ENCODE measurements at places on chromosomes 16 and 17.

- DNase-seq: no peak
Observed at GRCh38 chr17:29603109-29603674, 10.3 kb downstream of the ANKRD13B start.

DNA sequence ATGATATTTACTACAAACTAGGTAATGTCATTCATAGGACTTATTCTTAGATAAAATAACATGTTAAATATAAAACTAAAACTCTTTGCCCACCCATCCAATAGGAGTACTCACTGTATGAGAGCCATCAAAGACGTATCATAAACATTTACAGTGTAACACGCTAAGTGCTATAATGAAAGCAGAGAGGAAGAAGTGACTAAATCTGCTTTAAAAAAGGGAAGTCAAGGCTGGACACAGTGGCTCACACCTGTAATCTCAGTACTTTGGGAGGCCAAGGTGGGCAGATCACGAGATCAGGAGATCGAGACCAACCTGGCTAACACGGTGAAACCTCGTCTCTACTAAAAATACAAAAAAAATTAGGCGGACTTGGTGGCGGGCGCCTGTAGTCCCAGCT, 32.4 kb downstream of the SPAG9 start:
- no peak for DNase-seq

DNA sequence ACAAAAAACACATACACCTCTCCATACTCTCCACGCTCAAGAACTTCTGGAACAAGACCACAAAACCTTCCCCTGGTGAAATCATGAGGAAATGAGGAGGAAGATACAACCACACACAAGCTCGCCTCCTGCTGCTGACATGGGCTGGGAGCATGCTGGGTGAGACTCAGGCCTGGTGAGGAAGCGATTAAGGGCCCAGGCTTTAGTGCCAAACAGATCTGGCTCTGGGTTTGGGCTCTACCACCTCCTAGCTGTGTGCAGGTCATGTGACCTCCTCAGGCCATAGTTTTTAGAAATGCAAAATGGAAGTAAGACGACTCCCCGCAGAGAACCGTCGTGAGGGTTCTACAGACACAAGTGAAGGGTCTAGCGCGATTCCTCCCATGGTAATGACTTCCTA, 41.3 kb downstream of the VAC14 start:
- DNase-seq: no peak

DNA sequence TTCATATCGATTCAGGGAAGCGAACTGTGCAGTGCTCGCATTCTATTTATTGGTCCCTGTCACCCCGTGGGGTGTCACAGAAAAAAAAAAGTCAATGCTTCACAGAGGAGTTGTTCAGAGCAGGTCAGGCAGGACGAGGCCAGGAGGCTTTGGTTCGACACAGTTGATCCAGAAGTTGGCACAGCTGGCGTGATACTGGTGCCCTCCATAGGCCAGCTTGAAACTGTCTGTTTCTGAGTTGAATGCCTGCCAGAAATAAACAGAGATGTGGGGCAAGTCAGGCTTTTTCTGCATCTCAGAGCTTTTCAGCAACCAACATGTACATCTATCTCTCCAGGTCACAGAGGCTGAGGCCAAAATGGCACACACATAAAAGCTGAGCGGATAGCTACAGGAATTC, 29.1 kb downstream of the DUSP14 start:
- no peak for DNase-seq

DNA sequence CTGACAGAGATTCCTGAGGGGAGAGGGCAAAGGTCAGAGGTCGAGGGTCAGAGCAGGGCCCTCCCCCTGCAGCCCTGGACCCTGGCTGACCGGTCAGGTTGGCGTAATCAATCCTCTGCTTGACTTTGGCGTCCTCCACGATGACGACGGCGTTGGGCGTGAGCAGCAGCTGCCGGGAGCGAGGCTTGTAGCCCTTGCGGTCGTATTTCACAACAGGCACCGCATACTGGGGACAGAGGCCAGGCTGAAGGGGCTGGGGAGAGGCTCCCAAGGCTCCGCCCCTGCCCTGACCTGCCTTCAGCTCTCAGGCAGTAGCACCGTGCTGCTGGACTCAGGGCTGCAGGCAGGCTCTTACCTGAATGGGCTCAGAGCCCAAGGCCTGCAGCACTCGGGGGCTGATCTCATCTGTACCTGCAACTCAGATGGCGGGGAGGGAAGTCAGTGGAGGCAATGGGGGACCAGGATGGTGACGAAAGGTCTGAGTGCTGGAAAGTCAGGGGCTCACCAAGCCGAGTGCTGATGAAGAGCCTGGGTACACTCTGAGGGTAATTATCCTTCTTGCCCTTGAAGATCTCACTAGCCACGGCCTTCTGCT, 12.0 kb upstream of the CRK start:
- DNase-seq: no peak

- DNase-seq: no peak
Observed at GRCh38 chr17:46883871-46884520, 32.6 kb downstream of the WNT9B start.

DNA sequence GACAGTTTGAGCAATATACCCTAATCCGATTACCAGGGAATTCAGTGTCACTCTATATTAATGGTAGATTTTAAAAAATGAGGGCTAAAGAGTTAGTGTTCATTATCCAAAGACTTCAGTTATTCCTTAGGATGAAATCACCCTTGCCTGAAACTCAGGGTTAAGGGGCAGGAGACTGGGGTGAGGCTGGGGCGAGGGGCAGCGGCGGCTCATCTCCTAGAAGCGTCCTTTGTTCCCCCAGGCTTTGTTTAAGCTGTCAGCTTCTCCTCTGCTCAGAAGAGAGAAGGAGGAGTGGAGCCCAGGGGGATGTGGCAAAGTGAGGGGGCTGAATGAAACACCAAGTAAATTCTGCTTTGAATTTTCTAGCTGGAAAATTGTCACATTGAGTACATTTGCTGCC, 117.7 kb upstream of the ELAC2 start:
- DNase-seq: no peak

DNA sequence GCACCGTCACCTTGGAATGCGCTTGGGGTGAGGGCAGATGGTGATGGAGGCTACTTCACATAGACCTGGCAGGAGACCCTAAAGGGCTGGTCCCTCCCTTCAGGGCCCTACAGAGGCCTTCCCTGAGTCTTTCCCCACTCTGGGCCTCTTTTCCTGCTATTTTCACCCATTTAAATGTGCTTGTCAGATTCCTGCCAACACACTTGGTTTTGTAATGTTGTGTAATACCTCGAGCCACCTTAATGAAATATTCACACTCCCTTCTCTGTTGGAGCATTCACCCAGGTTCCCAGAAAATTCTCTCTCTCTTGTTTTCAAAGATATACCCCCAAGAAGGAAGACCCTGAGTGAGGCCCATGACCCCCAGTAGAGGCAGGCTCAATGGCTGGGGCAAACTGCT, 456.6 kb upstream of the DYNLRB2 start:
- DNase-seq: no peak

- no peak for DNase-seq
Observed at GRCh38 chr16:2981177-2981898, 1.1 kb upstream of the PKMYT1 start.

Data from esophagus squamous epithelium (tissue), 5 donors.